ENCODE measurements at places on chromosomes 16 and 17.
A peak's percentile ranks its signal among the peaks of the same experiment; 100 is the strongest.

GRCh38 chr17:4583206-4583605 is 1.1 kb upstream of the SMTNL2 start:
- no peak for DNase-seq

DNA sequence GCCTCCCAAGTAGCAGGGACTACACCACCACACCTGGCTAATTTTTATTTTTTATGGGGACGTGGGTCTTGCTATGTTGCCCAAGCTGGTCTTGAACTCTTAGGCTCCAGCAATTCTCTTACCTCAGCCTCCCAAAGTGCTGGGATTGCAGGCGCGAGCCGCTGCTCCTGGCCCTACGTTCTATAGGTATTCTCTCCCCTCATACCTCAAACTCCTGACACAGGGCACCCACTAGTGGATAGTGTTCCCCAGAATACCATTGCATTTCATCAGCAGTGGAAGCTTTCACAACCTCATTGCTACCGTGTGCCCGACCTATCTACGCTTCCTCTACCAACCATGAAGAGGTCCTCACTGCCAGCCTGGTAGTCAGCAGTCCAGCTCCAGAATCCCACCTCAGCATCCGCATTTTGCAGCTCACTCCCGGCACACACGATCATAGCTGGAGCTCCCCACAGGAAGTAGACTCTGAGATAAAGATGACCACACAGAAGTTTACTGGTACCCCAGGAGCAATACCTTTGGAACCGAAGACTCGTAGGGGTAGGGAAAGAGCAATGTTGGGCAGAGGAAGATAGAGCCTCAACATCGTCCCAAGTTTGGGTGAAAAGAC is 9.3 kb downstream of the CTRB2 start:
- DNase-seq, result no peak

GRCh38 chr17:16398270-16399267 is 16.8 kb upstream of the TRPV2 start:
- no peak for DNase-seq

DNA sequence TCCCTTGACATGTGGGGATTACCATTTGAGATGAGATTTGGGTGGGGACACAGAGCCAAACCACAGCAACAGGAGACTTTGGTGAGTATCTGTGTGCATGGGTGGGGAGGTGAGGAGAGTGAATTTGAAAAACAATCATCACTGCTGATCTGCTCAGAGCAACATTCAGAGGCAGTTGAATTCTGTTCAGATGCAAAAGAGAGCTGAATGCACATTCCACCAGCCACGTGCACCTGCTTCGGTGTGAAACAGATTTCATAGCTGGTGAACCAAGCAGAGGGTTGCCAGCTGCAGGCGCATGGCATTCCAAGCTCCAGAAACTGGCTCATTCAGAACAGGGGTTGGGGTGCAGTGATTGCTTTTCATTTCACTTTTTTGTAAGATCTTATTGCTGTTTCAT is 233.1 kb upstream of the FOXF1 start:
- no peak for DNase-seq

DNA sequence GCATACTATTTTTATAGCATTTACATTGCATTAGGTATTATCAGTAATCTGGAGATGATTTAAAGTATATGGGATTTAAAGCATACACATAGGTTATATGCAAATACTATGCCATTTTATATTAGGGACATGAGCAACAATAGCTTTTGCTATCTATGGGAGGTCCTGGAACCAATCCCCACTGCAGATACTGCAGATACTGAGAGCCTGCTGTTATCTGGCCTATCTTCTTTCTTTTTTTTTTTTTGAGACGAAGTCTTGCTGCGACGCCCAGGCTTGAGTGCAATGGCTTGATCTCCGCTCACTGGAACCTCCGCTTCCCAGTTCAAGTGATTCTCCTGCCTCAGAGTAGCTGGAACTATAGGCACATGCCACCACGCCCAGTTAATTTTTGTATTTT is 37.4 kb downstream of the STH start:
- DNase-seq, result no peak

DNA sequence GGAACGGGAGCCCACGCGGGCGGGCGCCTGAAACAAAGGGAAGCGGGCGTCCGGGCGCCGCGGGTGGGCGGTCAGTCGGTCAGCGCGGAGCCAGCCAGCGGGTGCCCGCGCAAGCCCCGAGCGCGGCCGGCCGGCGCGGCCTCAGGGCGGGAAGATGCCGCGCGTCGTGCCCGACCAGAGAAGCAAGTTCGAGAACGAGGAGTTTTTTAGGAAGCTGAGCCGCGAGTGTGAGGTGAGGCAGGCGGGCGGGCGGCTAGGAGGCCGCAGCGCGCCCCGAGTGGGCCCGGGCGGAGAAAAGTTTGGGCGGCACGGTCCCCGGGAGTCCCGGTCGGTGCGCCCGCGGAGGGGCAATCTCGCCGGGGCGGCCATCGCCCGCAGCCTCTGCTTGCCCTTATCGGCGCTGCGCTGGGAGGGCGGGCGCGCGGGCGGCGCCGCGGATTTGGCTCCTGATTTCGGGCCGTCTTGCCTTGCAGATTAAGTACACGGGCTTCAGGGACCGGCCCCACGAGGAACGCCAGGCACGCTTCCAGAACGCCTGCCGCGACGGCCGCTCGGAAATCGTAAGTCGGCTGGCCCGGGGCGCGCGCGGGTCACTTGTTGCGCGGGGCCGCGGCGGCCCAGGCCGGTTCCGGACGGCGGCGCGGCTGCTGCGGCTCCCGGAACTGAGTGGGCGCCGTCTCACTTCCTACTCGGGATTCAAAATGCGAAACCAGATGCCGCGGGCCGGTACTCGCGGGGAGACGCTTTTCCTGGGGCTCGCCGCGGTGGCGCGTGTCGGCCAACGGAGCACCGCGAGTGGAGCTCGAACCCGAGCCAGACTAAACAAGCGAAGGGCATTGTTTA is 526 bp downstream of the CBFB start:
- peak; percentile 46 for DNase-seq

DNA sequence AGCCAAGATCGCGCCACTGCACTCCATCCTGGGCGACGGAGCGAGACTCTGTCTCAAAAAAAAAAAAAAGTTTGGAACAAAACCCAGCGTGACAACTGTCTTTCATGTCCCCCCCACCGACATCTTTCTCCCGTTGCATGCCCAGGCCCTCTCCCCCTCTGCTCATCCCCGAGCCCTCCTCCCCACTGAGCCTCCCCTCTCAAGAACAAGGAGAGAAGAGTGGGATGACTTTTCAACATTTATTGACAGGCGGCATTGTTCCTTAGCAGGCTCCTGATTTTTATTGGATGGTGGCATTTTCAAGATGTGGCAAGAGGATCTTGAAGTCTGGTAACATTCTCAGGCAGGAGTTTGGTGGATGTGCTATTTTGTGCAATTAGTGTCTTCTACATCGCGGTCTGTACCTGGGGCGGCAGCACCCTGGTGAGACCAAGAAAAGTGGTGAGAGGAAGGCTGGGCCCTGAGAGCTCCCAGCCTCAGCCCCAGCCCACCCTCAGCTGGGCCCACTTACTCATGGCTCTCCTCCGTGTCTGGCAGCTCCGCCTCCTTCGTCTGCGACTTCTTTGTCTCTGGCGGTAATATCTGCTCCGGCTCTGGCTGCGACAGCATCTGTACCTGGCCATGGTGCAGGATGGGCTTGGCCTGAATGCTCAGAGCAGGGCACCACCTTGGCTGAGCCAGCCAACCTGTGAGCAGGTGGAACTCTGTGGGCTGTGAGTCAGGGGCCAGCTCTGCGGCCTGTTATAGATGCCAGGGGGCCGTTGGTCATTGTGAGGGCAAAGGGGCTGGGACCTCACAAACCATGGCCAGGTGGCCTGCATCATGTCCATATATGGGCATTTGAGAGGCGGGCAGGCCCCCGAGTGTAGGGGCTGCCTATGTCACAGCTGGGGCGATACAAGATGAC is at the start of gene PRM1:
Gene PRM1 (minus strand): TSS at position 715 of the 907 bp plus-strand sequence. CDS start 92 bp downstream, at position 623.
- DNase-seq, result no peak

DNA sequence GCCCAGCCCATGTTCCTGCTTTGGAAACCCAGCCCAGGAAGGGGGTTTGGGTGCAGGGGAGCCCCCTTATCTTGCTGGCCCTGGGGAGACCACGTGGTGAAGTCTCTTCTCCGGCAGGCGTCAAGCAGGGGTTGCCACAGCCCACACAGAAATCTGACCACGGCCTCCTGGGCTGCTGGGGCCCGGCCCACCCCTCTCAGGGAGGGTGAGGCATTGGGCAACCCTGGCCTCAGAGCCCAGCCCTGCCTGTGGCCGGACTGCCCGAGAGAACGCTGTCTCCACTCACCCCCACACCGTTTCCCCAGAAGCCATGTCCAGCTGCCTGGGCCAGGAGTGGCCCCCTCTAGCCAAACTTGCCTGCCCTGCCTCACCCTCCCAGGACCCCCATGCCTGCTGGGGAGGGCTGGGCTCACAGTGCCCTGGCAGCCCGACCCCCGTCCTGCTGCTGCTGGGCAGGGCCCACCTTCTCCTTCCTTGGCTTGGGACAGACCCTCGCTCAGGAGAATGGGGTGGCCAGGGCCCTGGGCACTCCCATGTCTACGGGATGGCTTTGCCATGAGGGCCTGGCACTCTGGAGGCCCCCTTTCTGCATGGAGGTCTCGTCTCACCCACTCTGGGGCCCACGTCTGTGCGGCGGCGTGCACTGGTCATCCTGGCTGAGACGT is 6.7 kb downstream of the RPUSD1 start:
- DNase-seq, result no peak

DNA sequence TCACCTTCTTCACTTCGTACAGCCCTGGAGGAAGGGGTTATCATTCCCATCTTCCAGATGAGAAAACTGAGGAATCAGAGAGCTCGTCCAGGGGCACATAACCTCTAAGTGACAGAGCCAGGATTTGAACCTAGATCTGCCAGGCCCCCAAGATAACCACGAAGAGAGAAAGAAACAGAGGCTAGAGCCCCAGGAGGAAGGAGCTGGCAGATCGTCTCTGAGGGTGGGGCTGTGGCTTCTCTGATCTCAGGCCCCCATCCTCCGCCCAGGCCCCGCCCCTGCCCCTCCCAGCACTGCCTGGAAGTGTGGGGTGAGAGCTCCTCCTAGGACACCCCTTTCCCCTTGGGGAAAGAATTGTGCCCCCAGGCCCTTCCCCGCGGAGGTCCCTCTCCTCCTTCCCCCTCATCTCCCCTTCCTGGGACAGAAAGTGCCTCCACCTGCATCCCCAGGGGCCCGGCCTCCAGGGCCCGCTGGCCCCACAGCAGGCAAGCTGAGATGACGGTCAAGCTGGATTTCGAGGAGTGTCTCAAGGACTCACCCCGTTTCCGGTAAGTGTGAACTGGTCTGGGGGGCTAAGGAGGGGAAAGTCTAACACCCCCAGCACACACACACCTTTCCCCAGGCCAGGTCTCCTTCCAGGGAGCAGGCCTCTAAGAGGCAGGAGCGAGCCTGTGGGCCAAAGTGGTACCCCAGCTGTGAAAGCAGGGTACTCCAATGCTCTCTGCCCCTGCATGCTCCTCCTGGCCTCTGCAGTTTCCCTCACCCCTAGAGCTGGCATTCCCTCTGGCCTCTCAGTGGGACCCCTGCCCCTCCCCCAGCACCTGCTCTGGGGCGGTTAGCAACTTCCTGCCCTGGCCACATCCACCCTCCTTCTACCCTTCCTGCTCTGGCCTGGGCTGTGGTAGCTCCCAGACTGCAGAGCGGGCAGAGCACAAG is at the start of gene ACAP1:
Gene ACAP1 (plus strand): TSS at position 290 of the 936 bp plus-strand sequence. CDS start 206 bp downstream, at position 496.
- peak; percentile 70 for DNase-seq

- DNase-seq, result no peak
These were observed 1.1 kb downstream of the FLII start for GRCh38 chr17:18257268-18257981.

GRCh38 chr17:64007838-64008282 is 9.7 kb downstream of the PRR29 start:
- no peak for DNase-seq

- no peak for DNase-seq
These were observed 50.2 kb upstream of the ATF7IP2 start for GRCh38 chr16:10335681-10336080.

GRCh38 chr17:67999291-67999911 is 3.1 kb upstream of the C17orf58 start:
- DNase-seq, result no peak

- no peak for DNase-seq
These were observed 2.8 kb upstream of the PRRT2 start for GRCh38 chr16:29809031-29809747.

DNA sequence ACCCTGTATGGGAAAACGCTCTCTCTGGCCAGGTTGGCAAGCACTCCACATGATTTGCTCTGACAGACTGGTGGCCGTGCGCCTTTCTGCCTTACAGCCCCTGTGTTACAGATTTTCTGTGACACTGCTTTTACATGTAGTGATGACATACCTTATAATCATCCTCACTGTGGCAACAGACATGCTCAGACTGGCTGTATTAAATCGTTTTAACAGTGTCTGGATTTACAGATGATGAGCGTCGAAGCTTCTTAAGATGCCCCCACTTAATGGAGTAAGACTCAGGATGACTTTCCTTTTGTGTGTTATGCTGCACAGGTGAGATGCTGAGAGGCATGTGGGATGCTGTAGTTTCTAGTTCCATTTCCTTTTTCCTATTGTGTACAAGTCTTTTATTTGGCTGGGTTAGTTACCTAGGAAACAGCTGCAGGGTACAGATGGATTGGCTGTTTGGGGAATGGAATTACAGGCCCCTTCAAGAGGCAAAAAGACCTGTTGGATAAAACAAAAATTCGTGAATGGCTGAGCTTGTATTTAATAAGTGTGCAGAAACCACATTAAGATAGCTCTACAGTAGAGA is 20.9 kb upstream of the VWA3A start:
- DNase-seq, result no peak

GRCh38 chr17:77530591-77530990 is 389.8 kb downstream of the SEC14L1 start:
- DNase-seq, result no peak

- no peak for DNase-seq
These were observed 16.2 kb downstream of the RPH3AL start for GRCh38 chr17:336110-337021.

- DNase-seq, result no peak
These were observed 345.4 kb downstream of the SOX9 start for GRCh38 chr17:72466199-72466598.

GRCh38 chr17:69375229-69375628 is 39.3 kb upstream of the MAP2K6 start:
- no peak for DNase-seq

GRCh38 chr16:138049-138417 is 440 bp downstream of the NPRL3 start:
- DNase-seq, result no peak

GRCh38 chr16:57994778-57995177 is 5.7 kb downstream of the ZNF319 start:
- DNase-seq, result no peak

DNA sequence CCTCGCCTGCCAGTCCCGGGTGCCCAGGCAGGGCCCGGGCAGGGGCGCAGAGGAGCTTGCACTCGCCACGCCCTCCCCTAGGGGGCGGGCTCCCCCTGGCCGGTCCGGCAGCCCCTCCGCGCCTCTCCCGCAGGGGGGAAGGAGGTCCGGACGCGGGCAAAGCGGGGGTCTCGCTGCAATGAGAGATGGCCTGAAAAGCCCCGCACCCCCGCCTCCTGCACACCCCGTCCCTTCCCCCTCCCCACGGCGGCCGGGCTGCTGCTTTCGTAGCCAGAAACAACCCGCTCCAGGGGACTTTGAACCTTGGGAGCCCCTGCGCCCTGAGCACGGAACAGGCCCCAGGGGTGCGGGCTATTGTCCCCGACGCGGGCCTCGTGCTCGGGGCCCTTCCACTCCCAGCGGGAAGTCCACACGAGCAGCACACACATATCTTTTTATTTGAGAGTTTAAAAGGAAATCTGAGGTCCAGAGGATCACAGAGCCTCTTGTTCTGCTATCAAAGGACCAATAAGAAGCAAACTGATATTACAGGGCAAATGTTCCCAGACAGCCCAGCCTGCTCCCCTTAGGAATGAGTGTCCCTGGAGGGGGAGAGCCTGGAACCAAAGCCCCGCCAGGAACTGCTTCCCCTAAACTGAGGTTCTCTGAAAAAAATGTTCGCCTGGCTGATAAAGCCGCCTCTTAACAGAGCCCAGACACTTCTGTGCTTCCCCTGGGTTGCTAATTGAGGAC is 5.8 kb upstream of the CBX4 start:
- DNase-seq, result no peak

- DNase-seq, result no peak
These were observed 24.1 kb downstream of the PIK3R6 start for GRCh38 chr17:8843344-8843743.
